ENCODE measurements at places on chromosomes 4 and X.
A peak's percentile ranks its signal among the peaks of the same experiment; 100 is the strongest.

- DNase-seq = no peak
These were observed 59.2 kb downstream of the ADGRG2 start for GRCh38 chrX:19063030-19063429.

DNA sequence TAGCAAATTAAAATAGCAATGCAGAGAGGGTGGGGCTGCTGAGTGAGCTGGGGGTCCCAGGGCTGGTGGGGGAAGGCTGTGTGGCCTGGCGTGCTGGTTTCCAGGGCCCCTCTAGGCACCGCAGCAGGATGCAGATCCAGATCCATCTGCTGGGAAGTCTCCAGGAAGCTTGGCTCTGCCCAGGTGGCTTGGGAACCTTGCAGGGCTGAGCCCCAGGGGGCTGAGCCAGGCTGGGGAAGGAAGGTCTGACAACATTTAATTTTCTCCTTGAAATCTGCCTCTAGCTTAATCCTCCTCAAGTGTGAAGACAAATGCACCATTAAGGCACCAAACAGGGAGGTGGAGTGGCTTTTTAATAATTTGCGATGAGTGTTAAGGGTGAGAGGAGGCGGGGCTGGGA lies 31.7 kb downstream of the SORCS2 start:
- no peak for DNase-seq

- no peak for DNase-seq
These were observed 102.1 kb downstream of the DCK start for GRCh38 chr4:71095545-71095944.

- no peak for DNase-seq
These were observed 25.6 kb downstream of the FLNA start for GRCh38 chrX:154348646-154349358.

DNA sequence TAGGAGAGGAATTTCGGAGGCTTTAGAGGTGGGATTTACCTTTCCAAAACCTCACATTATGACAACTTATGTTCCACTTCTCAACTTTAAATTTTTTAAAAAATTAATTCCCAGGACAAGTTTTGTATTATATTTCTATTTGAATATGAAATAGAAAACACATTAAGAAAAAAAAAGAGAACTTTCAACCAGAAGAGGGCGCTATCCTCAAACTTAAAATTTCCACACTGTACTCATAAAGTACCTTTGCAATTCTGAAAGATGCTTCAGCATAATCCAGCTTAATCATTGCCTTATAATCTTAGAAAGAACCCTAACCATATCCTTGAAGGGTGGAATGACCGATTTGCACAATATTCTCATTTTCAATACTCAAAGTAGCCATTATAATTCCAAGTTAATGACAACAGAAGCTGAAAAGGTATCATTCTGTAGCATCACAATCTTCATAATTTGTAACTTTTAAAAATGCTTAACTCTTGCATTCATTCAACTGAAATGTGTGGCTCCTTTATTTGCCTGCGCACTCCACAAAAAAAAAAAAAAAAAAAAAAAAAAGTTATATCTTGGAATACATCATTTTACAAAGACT lies 158.0 kb downstream of the KCNIP4 start:
- no peak for DNase-seq

GRCh38 chrX:129932821-129933321 lies 26.9 kb downstream of the UTP14A start:
- DNase-seq = peak; percentile 13

DNA sequence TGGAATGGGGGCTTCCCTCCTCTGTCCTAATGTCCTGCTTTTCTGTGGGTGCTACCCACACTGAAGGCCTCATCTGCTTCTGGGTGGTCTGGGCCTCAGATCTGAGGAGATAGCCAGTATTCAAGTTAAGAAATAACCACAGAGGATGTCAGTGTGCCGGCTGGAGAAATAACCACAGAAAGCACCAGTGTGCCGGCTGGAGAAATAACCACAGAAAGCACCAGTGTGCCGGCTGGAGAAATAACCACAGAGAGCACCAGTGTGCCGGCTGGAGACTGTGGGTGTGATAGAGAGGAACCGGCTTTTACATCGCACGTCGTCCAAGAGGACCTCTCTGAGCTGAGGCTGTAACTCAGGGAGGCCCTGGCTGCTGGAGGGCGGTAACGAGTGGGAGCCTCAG lies 65.7 kb upstream of the PSAPL1 start:
- no peak for DNase-seq

DNA sequence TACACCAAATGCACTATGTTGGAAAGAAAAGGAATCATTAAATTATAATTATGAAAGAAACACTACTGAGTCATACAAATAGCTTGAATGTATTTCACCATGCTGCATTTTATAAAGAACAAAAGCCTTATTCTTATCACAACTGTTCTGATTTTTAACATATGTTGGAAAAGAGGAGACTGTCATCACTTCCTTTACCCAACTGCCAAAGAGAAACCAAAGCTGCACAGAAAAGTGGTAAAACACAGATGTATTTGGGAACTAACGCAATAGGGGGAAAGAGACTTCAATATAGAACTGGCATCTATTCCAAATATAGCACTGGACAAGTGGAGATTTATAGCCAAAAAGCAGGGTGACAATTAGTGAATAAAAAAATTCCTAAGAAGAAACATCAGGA lies 181.0 kb downstream of the SPANXN3 start:
- no peak for DNase-seq

- no peak for DNase-seq
These were observed 14.3 kb upstream of the ELF4 start for GRCh38 chrX:130124577-130124976.

GRCh38 chrX:13339607-13340006 lies 19.8 kb upstream of the ATXN3L start:
- no peak for DNase-seq

DNA sequence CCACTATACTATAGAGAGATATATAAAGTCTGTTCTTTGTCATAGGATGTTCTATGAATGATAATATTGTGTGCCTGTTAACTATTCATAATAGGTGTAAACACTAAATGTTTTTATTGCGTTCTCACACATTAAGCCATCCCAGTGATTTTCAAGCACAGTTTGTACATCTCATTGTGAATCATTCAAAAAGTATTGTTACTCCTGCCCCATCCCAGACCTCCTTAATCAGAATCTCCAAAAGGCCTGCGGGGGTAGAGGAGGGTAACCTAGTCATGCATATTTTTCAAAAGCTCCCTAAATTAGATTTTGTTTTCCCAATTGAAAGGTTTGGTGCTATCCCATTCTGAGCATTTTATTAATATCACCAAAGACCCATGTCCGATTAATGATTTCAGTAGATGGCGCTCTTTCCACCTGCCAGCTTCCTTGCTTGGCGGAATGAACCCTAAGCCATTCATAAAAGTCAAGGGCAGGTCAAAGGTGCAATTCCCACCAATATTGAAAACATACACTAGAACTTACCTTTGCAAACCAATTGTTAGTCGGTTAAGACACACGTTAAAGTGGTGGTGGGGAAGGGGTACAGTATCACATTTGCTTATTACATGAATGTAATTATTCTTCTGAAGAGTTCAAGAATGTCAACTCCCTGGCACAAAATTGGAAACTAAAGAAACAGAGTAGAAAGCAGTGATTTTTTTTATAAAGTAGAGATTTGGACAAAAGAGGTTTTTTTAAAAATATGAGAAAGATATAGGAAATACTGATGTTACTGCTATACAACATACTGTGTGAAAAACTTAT lies 5.8 kb upstream of the TET2 start:
- DNase-seq = no peak

- peak; percentile 18 for DNase-seq
These were observed 1025.5 kb downstream of the RPA4 start for GRCh38 chrX:97909245-97909644.

- DNase-seq = no peak
These were observed 494.6 kb upstream of the FAM241A start for GRCh38 chr4:111650674-111651086.

DNA sequence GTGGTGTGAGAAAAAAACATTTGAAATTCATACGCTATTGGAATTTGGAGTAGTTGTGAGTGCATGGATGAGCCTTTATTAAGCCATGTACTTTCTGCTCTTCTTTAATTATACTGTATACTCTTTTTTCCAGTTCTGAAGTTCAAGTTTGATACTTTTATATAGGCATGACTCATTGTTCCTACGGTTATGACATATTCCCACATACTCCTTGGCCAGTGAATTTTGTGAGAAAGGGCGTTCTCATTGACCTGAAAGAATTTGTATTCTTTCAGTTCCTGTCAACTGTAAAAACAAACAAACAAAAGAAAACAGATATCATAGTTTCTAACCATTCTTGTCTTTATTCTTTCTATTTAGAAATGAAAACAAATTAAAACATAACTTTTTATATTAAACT lies 407.3 kb downstream of the MAPK10 start:
- DNase-seq = no peak

- DNase-seq = no peak
These were observed 80.4 kb downstream of the ZFX start for GRCh38 chrX:24229976-24230375.

GRCh38 chr4:67320645-67321044 lies 224.7 kb downstream of the CENPC start:
- DNase-seq = no peak

GRCh38 chr4:52889354-52889753 lies 27.2 kb downstream of the RASL11B start:
- no peak for DNase-seq

DNA sequence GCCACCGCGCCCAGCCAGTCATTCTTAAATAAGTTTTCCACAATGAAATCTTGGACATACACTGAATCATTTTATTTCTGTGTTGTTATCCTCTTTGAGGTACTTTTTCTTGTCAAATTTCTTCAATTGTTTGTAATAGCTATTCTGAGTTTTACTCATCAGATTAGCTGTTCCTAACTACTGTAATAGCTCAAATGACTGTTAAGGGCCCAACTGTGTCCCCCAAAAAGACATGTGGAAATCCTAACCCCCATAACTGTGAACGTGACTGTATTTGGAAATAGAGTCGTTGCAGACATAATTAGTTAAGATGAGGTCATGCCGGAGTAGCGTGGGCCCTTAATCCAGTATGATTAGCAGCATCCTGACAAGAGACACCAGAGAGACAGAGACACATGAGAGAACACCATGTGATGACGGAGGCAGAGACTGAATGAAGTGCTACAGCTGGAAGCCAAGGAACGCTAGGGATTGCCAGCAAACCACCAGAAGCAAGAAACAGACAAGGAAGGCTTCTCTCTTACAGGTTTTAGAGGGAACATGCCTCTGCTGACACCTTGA lies 22.9 kb downstream of the ACOT9 start:
- DNase-seq = no peak

- peak; percentile 40 for DNase-seq
These were observed 17.5 kb upstream of the SH3KBP1 start for GRCh38 chrX:19904778-19905367.

GRCh38 chr4:102843273-102843672 lies 15.9 kb upstream of the UBE2D3 start:
- no peak for DNase-seq

DNA sequence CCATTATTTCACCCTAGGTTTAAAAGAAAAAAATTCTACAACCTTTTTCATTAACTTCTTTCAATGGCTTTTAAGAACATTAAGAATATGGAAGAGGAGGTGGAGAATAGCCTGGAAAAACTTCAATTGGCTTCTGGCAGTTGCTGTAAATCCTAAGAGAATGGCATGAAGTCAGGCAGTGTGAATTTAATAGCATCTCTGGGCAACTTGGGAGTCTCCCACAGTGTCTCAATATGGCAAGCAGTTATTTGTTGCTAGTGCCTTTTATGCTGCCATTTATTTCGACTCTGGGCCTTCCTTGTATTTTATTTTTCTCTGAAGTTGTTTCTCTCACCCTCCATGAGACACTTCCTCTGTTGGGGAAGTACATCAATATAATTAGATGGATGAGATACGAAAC lies 322.1 kb downstream of the CBLL2 start:
- no peak for DNase-seq

- DNase-seq = no peak
These were observed 499.6 kb downstream of the PPARGC1A start for GRCh38 chr4:23390246-23390645.

DNA sequence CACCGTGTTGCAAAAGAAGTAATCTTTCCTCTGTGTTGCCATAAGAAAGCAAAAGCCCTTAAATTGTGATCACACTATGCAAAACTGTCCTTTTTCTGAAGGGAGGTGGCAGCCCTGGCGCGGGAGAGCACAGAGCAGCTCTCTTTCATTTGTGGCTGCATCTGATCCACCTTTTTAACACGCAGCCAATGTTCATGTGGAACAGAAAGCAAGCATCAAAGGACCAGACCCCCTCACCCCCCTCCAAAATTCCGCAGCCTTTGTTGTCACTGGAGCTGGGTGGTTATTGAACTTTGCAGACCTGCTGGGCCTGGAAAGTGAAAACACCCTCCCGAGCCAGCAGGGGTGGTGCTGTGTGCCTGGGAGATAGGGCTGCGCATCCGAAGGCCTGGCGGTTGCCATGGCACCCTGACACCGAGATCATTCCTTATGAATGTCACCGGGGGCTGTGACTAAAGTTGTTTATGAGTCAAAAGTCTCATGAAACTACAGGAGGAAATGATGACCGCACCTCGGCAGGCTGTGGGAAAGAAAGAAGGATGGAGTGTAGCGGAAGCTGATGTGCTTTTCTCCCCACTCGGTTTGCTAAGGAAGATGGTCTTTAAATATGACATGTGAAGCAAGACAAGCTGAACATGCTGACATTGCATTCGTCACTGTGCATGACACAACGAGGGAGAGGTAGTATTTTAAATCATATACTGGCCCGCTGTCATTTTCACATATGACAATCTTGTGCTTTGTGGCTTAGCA lies 367.4 kb downstream of the UNC5C start:
- DNase-seq = no peak

GRCh38 chr4:76435528-76436319 lies 695 bp downstream of the SHROOM3 start:
- DNase-seq = no peak

DNA sequence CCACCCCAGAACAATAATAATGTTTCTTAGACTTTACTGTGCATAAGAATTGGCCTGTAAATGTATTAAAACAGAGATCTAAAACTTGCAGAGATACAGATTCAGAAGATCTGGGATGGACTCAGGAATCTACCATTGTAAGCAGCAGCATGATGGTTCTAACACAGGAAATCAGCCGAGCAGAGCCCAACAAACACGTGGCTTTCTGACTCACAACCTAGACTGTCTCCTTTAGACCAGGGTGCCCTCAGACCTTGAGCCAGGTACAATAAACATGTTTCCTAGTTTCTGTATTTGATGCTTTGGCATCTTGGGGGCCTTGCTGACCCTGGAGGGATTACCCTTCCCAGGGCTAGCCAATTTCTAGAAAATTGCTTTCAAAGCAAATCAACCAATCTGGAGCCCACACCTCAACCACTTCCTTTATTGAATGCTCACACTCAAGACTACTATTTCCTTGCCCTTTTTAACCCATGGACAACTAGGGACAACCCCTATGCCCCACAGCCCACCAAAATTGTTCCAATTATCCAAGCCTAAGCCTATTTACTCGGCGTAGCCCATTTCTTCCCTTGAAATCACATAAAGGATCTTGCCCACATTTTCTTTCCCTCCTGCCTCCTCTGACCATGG lies 80.5 kb downstream of the TBC1D9 start:
- no peak for DNase-seq

- no peak for DNase-seq
These were observed 98.5 kb upstream of the ELOVL6 start for GRCh38 chr4:110296892-110297291.

DNA sequence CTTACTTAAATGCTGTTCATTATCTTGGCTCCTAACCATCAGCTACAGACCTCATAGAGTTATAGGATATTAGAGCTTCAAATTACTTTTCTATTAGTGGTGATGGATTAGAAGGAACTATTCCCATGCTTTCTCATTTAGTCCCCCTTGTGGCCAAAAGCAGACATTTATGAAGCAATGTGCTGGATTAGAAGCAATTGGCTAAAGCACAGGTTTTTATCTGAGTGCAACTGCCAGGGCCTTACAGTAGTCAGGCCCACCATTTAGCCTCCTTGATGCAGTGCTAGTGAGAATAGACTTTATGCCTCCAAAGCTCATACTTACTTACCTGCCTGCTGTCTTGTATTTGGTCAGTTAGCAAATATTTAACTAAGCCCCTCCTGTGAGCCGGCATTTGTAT lies 93.0 kb downstream of the TSPAN7 start:
- no peak for DNase-seq
